ENCODE measurements at places on chromosomes 13 and 19. TPM values are rescaled to one million over a fixed set of nuclear protein-coding genes. Genes with fewer than 3 reads are reported as not detected.

GRCh38 chr13:52010890-52011631, at the start of gene ATP7B:
ATP7B (minus strand) TSS chr13:52011450; CDS start chr13:52011337, 113 bp downstream.
- no peaks in the 10 kb centered on the region for H3K36me3 ChIP-seq
- H3K27me3 ChIP-seq, result no peaks in the 10 kb centered on the region
- peak within 1 kb of the TSS; percentile 79 for H3K27ac ChIP-seq
- H3K4me3 ChIP-seq, result peak within 1 kb of the TSS; percentile 98

DNA sequence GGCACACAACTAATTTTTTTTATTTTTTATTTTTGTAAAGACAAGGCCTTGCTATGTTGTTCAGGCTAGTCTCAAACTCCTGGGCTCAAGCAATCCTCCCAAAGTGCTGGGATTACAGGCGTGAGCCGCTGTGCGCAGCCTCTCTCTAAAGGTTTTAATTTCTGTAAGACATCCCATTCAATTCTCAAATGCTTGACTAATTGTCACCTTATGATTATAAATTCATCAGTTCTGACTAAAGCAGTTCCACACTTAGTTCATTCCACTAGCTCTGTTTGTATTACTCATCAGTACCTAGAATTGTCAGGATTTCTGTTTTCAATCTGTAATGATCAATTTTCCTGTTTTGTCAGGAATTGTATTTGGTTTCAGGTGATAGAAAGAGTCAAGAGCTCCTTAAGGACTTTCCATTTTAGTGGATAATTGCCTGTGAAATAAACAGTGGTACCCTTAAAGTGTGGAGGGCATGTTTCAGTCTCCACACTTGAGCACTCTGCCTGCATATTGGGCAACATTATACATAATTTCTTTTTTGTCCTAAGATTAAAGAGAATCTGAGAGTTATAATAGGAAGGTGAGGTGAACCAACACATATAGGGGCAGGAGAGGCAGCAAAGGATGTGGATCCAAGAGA, 27.6 kb downstream of the GPALPP1 start:
- H3K27ac ChIP-seq, result no peak overlapping the region
- H3K27me3 ChIP-seq, result no peaks in the 10 kb centered on the region
- H3K36me3 ChIP-seq, result no peaks in the 10 kb centered on the region

Gene ZNF610
- 2.6 TPM for total RNA-seq

Gene TMEM238
- total RNA-seq, result 12.7 TPM

Gene CYP2A7
- not detected for total RNA-seq

- H3K27me3 ChIP-seq, result no peaks in the 10 kb centered on the region
- no peak overlapping the region for H3K27ac ChIP-seq
- H3K4me3 ChIP-seq, result no peak overlapping the region
- H3K36me3 ChIP-seq, result no peaks in the 10 kb centered on the region
- no peaks in the 10 kb centered on the region for H3K4me1 ChIP-seq
- DNase-seq, result no peak
Measured at GRCh38 chr13:111877906-111878305, 189.0 kb upstream of the SOX1 start.

GRCh38 chr13:39618561-39618960, 15.6 kb upstream of the LHFPL6 start:
- H3K36me3 ChIP-seq, result no peaks in the 10 kb centered on the region
- H3K27me3 ChIP-seq, result no peaks in the 10 kb centered on the region
- no peak overlapping the region for H3K27ac ChIP-seq
- H3K4me1 ChIP-seq, result no peaks in the 10 kb centered on the region
- DNase-seq, result no peak

DNA sequence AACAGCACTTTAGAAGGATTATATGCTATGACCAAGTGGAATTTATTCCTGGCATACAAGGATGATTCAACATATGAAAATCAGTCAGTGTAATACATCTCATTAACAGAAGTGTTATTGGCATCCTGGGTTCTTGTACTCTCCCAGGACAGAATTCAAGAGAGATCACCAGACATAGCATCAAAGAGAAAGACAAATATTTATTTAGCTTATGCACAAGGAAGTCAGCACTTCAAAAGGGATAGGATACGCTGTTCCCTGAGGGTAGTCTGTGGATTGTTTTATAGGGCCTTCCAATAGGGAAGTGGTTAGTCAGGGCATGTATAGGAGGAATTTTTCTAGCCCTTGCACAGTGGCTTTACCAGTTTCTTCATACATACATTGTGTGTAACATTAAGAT, 1238.0 kb downstream of the PCDH17 start:
- H3K27ac ChIP-seq, result no peak overlapping the region
- no peaks in the 10 kb centered on the region for H3K4me1 ChIP-seq
- H3K4me3 ChIP-seq, result no peak overlapping the region
- no peak for DNase-seq
- H3K36me3 ChIP-seq, result no peaks in the 10 kb centered on the region

Gene TMEM255B
- 2.3 TPM for total RNA-seq

- DNase-seq, result no peak
- H3K36me3 ChIP-seq, result no peaks in the 10 kb centered on the region
- no peaks in the 10 kb centered on the region for H3K27me3 ChIP-seq
- H3K4me3 ChIP-seq, result no peak overlapping the region
- peak overlapping the region; percentile 38 for H3K27ac ChIP-seq
Measured at GRCh38 chr13:35961461-35962220, 169.5 kb downstream of the DCLK1 start.

- H3K36me3 ChIP-seq, result no peaks in the 10 kb centered on the region
- no peaks in the 10 kb centered on the region for H3K27me3 ChIP-seq
Measured at GRCh38 chr19:55641426-55642152, 787 bp downstream of the ZNF580 start.

DNA sequence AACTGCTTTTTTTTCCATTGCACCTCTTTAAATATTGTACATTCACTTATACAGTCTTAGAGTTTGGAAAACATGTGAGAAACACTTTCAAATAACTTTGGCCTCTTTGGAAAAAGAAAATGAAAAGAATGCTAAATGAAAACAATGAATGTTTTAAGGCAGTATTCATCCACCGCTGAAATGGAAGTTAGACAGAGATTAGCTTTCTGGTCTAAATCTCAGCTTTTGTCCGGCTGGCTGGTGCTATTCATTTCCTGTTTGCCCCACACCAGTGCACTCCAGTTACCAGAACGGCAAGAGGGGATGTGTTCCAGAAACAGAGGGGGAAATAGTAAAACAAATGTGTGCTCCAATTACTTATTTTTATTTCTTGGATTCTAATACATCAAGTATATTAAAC, 1201.3 kb downstream of the EFNB2 start:
- no peak for DNase-seq
- H3K27ac ChIP-seq, result no peak overlapping the region
- H3K27me3 ChIP-seq, result no peaks in the 10 kb centered on the region
- H3K4me3 ChIP-seq, result no peak overlapping the region
- no peaks in the 10 kb centered on the region for H3K36me3 ChIP-seq

GRCh38 chr13:23992781-23993679, 95.7 kb upstream of the C1QTNF9B start:
- no peak overlapping the region for H3K4me3 ChIP-seq
- DNase-seq, result no peak
- H3K27me3 ChIP-seq, result no peaks in the 10 kb centered on the region
- no peaks in the 10 kb centered on the region for H3K36me3 ChIP-seq

GRCh38 chr13:49454388-49455006, 10.4 kb downstream of the SETDB2 start:
- H3K36me3 ChIP-seq, result no peaks in the 10 kb centered on the region
- no peak overlapping the region for H3K4me3 ChIP-seq
- no peaks in the 10 kb centered on the region for H3K4me1 ChIP-seq
- H3K27me3 ChIP-seq, result no peaks in the 10 kb centered on the region
- H3K27ac ChIP-seq, result peak overlapping the region; percentile 14

DNA sequence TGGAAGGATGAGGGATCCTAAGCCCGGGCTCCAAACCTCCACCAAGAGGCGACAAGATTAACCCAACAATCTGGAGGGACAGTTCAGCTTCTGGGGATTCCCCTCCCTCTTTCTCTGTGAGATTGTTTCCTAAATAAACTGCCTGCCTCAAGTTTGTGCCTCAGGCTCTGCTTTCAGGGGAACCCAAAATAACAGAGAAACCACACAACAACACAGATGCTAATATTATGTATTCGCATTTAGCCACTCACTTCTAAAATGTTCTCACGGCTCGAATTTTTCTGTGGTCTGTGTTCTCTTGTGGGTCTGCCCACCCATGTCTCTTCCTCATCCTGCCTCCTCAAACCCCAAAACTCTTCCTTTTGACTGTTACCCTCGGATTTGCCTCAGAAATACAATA, 1381.1 kb upstream of the SLC10A2 start:
- H3K4me3 ChIP-seq, result no peak overlapping the region
- DNase-seq, result no peak
- H3K27me3 ChIP-seq, result no peaks in the 10 kb centered on the region
- no peaks in the 10 kb centered on the region for H3K36me3 ChIP-seq

DNA sequence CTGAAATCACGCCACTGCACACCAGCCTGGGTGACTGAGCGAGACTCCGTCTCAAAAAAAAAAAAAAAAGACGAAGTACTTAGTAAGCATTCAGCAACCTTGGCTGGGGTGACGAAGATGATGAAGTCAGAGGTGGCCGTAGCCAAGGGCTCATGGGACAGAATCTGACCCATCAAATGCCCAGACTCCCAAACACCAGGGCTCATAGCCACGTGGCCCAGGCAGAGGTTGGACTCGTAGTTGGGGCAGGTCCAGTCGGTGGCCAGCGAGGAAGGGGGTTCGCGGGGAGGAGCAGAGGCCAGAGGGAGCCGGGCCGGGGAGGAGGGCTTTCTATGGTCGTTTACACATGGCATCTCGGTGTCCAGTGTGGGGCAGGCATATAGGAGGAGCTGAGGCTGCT, 52.1 kb upstream of the EHD2 start:
- peak overlapping the region; percentile 99 for H3K27ac ChIP-seq
- no peak overlapping the region for H3K4me3 ChIP-seq
- no peaks in the 10 kb centered on the region for H3K36me3 ChIP-seq
- peaks cover 19% of the 10 kb centered on the region for H3K4me1 ChIP-seq
- DNase-seq, result no peak

GRCh38 chr13:100542826-100543156, 45.8 kb downstream of the GGACT start:
- no peak overlapping the region for H3K4me3 ChIP-seq
- H3K27me3 ChIP-seq, result no peaks in the 10 kb centered on the region
- no peaks in the 10 kb centered on the region for H3K36me3 ChIP-seq
- H3K4me1 ChIP-seq, result peaks cover 4% of the 10 kb centered on the region

DNA sequence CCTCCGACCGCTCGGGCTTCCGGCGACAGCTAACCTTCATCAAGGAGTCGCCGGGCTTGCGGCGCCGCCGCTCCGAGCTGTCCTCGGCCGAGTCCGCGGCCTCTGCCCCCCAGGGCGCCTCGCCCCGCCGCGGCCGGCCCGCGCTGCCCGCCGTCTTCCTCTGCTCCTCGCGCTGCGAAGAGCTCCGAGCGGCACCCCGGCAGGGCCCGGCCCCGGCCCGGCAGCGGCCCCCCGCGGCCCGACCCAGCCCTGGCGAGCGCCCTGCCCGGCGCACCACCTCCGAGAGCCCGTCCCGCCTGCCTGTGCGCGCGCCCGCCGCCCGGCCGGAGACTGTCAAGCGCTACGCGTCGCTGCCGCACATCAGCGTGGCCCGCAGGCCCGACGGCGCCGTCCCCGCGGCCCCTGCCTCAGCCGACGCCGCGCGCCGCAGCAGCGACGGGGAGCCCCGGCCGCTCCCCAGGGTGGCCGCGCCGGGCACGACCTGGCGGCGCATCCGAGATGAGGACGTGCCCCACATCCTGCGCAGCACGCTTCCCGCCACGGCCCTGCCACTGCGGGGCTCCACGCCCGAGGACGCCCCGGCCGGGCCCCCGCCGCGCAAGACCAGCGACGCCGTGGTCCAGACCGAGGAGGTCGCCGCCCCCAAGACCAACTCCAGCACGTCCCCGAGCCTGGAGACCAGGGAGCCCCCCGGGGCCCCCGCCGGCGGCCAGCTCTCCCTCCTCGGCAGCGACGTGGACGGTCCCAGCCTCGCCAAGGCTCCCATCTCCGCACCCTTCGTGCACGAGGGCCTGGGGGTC, 9.6 kb downstream of the C19orf25 start:
- no peaks in the 10 kb centered on the region for H3K36me3 ChIP-seq
- no peak for DNase-seq
- H3K4me1 ChIP-seq, result peaks cover 34% of the 10 kb centered on the region
- peaks cover 69% of the 10 kb centered on the region for H3K27me3 ChIP-seq
- H3K4me3 ChIP-seq, result peak overlapping the region; percentile 29

GRCh38 chr13:26656919-26657318, 99.4 kb downstream of the WASF3 start:
- H3K4me1 ChIP-seq, result no peaks in the 10 kb centered on the region
- no peak overlapping the region for H3K4me3 ChIP-seq
- DNase-seq, result no peak
- H3K27ac ChIP-seq, result no peak overlapping the region
- H3K27me3 ChIP-seq, result no peaks in the 10 kb centered on the region
- H3K36me3 ChIP-seq, result no peaks in the 10 kb centered on the region

DNA sequence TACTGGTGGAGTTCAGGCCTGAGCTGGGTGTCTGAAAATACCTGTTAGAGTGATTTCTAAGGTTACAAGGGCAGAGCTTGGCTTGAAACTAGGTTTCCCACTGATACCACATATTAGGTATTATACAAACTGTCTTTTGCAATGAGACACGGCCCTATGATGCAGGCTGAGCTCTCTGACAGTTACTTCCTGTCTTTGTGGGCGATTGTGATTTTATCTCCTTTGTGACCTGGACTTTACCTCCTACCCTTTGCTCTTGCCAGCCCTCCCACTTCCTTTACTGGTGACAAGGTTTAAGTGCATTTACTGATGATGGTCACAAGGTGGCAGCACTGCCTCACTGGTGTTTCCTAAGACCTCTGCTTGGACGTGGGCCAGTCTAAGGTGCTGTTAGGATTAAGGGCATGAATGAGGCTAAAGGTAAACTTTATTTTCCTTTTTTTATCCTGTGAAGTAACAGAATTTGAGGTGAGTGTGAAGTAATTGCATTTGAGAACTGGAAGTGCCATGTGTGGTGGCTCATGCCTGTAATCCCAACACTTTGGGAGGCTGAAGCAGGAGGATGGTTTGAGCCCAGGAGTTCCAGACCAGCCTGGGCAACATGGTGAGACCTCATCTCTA, 7.7 kb upstream of the CXCL17 start:
- peak overlapping the region; percentile 76 for H3K27ac ChIP-seq
- no peaks in the 10 kb centered on the region for H3K27me3 ChIP-seq
- DNase-seq, result peak; percentile 88
- no peak overlapping the region for H3K4me3 ChIP-seq

DNA sequence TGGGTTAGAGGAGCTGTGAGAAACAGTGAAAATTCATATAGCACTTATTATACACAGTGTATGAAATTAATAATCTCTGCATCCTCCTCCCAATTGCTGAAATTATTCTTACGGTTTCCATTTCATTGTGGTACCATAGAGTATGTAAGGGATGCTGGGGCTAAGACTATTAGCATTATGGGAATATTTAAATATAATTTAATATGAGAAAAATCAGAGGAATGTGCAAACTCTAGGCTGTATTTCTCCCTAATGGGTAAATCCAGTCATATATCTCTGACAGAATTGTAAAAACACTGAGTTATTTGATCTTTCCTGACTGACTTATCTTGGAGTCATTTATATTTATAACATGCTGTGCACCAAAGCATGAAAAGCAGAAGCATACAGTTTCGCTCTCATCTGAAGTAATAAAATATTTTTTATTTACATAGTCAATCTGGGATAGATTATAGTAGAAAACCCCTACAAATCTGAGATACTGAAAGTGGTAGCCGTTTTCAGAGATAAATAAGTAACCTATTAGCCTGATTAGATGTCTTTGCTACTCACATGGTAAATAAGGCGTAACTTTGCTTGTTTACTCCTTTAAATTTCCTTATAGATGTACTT, 34.9 kb downstream of the LRCH1 start:
- no peak overlapping the region for H3K4me3 ChIP-seq
- H3K4me1 ChIP-seq, result no peaks in the 10 kb centered on the region
- no peak for DNase-seq
- no peak overlapping the region for H3K27ac ChIP-seq
- H3K36me3 ChIP-seq, result no peaks in the 10 kb centered on the region
